ENCODE measurements at places on chromosomes 11 and 22.

GRCh38 chr11:133173810-133174412 lies 358.4 kb downstream of the OPCML start:
- DNase-seq, result no peak

- DNase-seq, result peak; percentile 69
These were observed 22.8 kb upstream of the PICK1 start for GRCh38 chr22:38034278-38034882.

DNA sequence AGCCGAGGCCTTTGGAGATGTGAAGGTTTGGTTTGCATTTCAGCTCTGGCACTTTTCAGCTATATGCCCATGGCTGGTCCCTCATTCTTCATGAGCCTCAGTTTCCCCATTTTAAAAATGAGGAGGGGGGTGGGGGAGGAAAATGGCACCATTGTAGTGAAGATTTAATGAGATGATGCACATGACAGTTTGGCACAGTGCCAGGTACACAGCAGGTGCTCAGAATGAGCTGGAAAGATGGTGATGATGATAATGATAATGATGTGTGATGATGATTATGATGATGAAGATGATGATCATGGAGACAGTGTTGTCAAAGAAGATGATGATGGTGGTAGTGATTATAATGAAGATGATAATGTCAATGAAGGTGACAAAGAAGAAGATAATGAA lies 24.3 kb upstream of the FGF3 start:
- DNase-seq, result no peak

DNA sequence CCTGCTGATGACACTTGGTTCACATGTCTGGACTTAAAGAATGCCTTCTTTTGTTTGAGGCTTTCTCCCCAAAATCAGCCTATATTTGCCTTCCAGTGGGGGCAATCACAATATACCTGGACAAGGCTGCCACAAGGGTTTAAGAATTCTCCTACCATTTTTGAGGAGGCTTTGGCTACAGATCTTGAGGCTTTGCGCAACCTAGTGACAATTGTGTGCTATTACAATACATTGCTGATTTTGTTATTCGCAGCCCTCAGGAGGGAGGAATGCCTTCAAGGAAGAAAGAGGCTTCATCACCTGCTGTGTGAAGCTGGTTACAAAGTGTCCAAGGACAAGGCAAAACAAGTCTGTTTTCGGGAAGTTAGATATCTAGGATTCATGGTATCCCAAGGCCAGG lies 50.8 kb upstream of the OR4C15 start:
- DNase-seq, result no peak

DNA sequence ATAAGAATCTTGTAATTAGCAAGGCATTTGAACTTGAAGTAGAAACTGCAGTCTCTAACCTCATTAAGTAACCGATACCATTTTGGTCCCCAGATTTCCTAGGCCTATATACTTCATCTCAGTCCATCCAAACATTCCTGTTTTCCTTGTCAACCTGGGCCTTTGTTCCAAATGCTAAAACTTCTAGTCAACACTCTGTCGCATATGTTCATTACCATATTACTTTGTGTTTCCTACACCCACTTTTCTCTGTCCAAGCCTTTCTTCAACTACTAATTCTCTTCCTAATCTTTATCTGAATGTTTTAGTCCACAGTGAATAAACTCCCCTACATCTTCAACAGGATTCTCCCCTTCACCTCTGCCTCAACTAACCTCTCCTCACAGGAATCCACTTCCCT lies 31.4 kb downstream of the MTMR2 start:
- DNase-seq, result no peak

All from WERI-Rb-1 (cell line).